ENCODE measurements at places on chromosomes 13 and 19. TPM values are rescaled to one million over a fixed set of nuclear protein-coding genes. Genes with fewer than 3 reads are reported as not detected.
A peak's percentile ranks its signal among the peaks of the same experiment; 100 is the strongest.

DNA sequence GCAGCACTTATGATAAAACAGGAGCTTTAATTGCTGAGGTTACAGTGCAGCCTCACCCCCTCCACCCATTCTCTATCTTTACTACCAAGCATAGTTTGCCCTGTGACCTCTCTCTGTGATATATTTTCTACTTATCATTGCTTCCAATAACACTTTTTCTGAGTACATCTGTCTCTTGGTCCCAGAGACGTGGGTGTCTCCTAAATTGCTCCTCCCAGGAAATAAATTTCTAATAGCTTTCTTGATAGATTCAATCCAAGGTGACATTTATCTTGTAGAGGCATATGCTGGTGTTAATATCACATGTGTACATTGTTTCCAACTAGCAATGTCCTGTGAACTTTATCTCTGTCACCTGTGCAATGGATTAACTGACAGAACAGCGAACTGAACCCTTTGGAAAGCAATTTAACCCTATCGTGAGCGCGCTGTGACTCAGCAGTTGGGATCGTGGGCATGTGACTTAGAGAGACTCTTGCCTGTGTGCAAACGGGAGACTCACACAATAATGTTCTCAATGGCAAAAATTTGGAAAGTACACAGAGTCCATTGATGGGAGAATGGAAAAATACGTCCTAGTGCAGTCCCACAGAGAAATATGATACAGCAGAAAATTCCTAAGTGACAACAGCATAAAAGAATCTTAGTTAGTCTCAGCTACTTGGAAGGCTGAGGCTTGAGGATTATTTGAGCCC is 7.0 kb upstream of the MAP2K2 start:
- H3K27me3 ChIP-seq, result no peaks in the 10 kb centered on the region
- peak; percentile 71 for DNase-seq
- H3K36me3 ChIP-seq, result no peaks in the 10 kb centered on the region
- H3K4me3 ChIP-seq, result no peak overlapping the region

The TMEM59L gene
- 0.97 TPM for total RNA-seq

DNA sequence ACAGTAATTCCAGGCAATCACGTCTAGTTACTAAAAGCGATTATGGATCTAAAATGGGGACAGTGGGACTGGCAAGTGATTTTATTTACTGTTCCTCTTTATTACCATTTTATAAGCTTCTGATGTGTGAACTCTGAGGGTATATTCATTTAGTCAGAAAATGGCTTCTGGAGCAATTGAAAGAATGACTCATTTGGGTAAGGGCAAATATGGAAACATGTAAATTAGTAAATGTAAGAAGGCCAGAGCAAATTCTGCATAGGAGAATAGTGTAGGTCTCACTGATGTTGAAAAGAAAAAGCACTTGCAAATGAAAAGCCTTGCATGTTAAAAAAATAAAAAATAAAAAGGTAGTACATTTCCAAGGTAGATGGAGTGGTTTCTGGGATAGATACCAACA is 262.2 kb downstream of the KLF5 start:
- no peaks in the 10 kb centered on the region for H3K36me3 ChIP-seq
- H3K27ac ChIP-seq, result no peak overlapping the region
- no peak for DNase-seq
- H3K4me1 ChIP-seq, result no peaks in the 10 kb centered on the region
- H3K4me3 ChIP-seq, result no peak overlapping the region
- H3K27me3 ChIP-seq, result no peaks in the 10 kb centered on the region

DNA sequence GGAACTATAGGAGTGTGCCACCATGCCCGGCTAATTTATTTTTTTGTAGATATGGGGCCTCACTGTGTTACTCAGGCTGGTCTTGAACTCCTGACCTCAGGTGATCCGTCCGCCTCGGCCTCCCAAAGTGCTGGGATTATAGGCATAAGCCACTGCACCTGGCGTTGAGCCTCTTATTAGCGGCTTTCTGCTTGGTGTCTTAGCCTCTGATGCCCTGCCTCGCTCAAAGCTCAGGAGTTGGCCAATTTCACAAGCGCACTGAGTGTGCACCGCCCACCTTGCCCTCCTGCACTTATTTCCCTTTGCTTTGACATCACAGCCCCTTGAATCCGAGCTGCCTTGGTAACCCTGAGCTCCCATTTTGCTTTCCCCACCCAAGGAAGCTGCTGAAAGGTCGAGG is 10.1 kb downstream of the YIPF2 start:
- H3K4me3 ChIP-seq, result no peak overlapping the region
- no peaks in the 10 kb centered on the region for H3K27me3 ChIP-seq
- H3K4me1 ChIP-seq, result peaks cover 14% of the 10 kb centered on the region
- H3K36me3 ChIP-seq, result no peaks in the 10 kb centered on the region
- H3K27ac ChIP-seq, result no peak overlapping the region
- no peak for DNase-seq

DNA sequence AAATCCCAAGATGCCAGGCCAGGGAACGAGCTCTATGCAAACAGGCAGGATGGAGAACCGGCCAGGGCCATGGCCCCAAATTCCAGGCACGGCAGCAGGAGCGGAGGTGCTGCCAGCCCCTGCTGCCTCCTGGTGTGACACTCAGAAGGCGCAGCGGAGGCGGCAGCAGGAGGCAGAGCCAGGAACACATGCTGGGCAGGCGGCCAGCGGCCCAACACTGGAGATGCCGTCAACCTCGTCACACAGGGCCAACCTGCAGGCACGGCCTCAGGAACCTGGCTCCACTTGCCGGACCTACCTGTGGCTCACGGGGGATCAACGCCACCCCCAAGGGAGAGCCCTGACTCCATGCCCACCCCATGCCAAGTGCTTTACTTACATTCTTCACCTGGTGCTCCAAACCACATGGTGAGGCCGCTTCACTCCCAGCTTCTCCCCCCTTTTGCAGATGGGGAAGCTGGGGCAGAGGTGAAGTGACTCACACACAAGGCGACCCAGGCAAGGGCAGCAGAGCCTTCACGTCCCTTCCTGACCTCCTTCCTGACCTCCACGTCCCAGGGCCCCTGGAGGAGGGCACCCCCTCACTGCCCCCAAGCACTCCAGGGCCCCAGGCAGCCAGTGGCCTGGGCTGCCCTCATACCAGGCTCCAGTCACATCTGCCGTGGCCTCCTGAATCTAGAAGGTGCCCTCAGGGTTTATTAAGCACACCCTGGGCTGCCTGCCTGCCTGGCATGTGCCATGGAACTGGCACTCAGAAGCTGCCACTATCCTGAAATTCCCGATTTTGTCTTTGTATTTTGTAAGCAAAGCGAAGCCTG is 43.5 kb downstream of the GGACT start:
- no peak overlapping the region for H3K27ac ChIP-seq
- H3K4me1 ChIP-seq, result no peaks in the 10 kb centered on the region
- no peak overlapping the region for H3K4me3 ChIP-seq

The OR7A5 gene
- not detected for total RNA-seq

The ZBTB32 gene
- not detected for total RNA-seq

- H3K4me3 ChIP-seq, result no peak overlapping the region
- H3K36me3 ChIP-seq, result no peaks in the 10 kb centered on the region
- peak overlapping the region; percentile 65 for H3K27ac ChIP-seq
Observed at GRCh38 chr13:30718661-30719524, 16.4 kb upstream of the ALOX5AP start.

The PSG2 gene
- 0.89 TPM for total RNA-seq

DNA sequence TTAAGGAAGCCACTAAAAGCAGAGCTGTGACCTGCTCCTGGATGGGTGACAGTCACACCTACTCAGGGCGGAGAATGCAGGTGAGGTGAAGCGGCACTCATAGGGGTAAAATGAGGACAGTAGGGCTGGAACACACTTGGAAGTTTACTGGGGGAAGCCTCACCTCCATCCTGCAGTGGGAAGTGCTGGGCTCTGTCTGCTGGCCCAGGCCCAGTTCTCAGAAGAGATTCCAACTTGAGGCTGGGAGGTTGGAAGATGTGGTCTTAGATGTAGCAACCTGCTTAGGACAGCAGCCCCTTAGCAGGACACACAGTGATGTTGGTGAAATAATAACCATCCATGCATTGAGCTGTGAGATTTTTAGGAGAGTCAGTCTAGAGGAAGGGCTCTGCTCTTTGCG is 4.6 kb downstream of the MEDAG start:
- peaks cover 33% of the 10 kb centered on the region for H3K4me1 ChIP-seq
- H3K4me3 ChIP-seq, result 0 out of 2 replicates have a peak overlapping the region, but pooled peaks have one; percentile 85
- no peaks in the 10 kb centered on the region for H3K27me3 ChIP-seq

Measured in GM23248 (cell line).